CD8-positive, alpha-beta memory T cell (primary cell): ENCODE measurements at places on chromosomes 5 and 9.

DNA sequence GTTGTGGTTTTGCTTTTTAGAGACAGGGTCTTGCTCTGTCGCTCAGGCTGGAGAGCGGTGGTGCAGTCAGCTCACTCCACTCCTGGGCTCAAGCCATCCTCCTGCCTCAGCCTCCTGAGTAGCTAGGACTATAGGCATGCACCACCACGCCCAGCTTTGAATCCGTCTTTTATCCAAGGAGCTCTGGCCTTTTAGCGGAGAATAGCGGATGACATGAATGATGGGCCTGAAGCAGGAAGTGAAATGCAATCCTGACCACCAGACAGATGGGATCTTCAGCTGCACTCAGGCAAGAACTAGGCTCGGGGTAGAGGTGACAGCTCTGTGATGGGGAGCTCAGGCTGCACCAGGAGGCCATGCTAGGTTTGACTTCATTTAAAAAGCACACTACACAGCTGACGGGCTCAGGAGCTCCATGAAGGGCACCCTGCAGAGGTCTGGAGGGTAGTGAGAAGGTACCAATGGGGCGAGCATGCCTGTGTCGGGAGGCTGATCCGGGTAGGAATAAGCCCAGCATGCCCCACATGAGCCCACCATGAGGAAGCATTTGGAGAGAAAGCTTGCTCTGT lies 21.9 kb downstream of the POLR1E start:
- DNase-seq, result no peak

DNA sequence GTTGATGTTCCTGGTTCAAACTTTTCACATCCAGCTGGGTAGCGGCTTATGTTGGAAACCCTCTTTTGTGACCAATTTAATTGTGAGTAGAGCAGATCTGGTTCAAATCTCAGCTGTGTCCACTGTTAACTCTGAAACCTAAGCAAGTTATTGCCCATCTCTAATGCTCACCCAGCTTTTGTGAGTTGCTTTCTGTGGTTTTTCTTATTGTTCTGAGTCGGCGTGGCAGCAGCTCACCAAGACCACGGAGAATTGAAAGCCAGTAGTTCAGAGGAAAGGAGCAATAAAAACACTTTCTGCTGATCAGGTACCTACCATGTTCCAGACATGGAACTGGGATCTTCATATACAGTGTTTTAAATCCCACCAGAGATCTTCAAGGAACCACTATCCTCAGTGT lies 114.4 kb downstream of the DOCK2 start:
- no peak for DNase-seq

- no peak for DNase-seq
Measured at GRCh38 chr9:12812710-12813109, 37.9 kb downstream of the LURAP1L start.

DNA sequence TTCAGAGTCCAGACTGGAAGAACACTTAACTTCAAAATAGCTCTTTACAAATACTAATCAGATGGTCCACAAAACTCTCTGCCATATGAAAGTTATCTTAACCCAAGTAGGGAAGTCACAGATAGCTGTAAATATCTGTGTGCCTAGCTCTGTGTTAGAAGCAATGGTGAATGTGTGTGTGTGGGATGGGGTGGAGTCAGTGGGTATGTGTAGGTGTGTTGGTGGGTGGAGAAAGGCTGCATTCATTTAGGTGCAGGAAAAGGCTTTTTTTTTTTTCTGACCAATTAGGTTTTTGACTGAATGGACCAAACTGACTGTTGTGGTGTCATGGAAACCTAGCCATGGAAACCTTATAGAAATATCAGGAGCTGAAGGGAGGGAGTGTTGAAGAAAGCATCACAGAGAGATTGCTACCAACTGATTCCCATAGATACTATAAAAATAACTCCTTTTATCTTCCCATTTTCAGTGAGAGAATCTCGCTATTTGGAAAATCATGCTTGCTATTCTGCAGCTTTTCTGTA lies 156.2 kb upstream of the NR3C1 start:
- no peak for DNase-seq

DNA sequence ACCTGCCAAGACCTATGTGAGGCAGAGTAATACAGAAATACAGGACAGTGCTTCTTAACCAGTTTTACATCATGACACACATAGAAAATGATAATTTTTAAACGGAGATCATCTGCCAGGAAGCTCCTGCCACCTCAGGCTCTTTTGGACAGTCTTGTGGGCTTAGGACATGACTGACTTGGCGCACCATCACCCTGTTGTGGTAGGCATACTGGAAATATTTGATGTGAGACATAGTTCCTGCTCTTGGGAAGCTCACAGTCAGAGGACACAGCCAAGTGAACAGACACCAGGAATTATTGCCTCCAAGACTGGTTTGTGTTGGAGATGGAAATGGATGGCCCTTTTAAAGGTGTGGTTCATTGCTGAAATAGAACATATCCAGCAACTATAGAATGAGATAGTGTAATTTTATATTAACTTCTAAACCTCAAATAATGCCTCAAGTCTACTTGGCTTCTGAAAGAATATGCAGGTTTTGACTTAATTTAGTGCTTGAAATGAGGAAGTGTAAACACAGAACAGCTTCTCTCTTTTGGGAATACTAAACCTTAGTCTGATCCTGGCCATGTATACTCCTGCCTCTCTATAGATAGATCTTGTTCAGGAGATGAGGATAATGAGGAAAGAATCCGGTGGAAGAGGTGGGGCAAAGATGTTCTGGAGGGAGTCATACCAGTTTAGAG lies 19.7 kb downstream of the CPEB4 start:
- no peak for DNase-seq

DNA sequence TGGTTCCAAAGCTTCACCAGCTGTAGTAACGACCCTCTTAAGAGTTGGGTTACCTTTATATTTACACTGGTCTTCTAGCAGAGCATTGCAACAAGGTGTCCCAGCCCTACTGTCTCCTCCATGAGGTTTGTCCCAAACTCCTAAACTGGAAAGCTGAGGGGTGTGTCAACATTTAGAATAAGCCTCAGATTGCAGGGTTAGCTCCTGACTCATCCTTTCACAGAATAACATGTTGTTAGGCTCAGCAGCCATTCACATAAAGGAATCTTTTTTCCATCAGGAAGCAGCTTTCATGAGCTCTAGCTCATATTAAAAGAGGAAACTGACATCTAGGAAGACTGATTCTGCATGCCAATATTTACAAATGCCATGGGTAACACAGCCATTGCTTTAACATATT lies 238.7 kb downstream of the EFNA5 start:
- no peak for DNase-seq

GRCh38 chr5:17167171-17167891 lies 50.1 kb upstream of the BASP1 start:
- no peak for DNase-seq

GRCh38 chr5:8721536-8721935 lies 824.3 kb downstream of the SEMA5A start:
- DNase-seq, result no peak

DNA sequence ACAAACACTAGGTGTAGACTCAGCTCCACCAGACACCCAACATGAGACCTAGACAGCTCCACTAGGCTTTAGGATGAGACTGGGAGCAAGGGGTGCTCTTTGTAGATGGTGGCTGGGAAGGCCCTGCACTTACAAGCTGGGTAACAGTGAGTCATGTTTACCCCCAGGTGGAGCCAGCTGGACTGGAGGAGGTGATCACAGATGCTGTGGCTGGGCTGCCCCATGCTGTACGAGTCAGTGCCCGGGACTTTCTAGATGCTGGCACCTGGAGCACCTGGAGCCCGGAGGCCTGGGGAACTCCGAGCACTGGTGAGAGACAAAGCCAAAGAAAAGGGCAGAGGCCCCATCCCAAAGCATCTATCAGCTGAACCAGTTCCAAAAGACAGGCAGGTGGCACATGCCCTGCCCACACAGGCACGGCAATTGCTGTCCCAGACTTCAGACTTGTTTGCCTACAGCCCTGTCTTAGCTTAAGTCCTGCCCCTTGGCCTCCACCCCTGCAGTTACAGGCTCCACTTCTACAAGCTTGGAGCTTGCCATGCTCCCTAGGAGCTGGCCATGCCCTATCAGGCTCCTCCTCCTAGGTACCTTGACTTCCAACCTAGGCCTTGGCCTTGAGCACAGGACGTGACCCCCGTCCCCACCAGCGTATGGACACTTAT lies 2.7 kb downstream of the CCL27 start:
- no peak for DNase-seq

DNA sequence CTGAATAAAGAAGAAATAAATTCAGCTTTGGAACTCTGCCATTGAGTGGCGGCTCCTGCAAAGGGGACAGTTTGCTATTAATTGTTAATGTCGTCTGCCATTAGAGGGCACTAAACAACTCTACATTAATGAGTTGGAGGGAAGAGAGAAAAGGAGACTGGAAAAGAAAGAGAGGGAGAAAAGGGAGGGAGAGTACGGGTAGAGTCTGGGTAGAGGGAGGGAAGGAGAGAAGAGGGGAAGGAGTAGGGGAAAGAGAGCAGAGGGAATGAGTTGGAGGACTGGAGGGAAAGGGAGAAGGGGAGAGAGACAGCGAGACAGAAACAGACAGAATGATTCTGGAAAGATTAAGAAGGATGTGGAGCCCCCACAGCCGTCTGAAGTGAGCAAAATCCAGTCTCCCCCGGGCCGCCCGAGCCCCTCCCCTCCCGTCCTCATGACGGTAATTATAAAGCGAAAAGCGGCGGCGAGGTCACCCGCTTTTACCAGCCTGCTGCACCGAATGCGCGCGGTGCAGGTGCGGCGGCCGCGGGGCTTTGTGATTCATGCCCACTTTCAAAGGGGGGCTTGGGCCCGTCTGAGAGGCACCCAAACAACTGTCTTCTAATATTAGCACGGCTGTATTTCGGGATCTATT lies 1.9 kb upstream of the FST start:
- DNase-seq, result no peak

- DNase-seq, result no peak
Measured at GRCh38 chr5:173094012-173094661, 38.0 kb downstream of the CREBRF start.

- no peak for DNase-seq
Measured at GRCh38 chr9:130120832-130121231, 51.4 kb upstream of the NCS1 start.

DNA sequence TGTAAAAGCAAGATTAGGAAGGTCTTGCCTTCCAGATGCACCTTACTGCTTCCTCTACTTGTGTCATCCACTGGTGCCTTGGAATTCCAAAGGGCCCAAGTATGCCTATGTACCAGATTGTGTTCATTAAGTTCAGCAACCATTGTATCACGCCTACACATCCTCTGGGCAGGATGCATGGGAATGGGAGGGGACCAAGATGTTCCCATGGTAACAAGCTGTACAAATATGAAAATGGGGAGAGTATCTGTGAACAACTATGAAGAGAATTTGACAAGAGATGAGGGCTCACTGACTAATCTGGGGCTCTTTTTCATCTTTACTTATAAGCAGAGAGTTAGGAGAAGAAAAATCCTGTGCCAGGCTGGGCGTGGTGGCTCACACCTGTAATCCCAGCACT lies 137.8 kb upstream of the MAP1B start:
- DNase-seq, result no peak

- DNase-seq, result no peak
Measured at GRCh38 chr9:70830618-70831017, 290.8 kb downstream of the TRPM3 start.

DNA sequence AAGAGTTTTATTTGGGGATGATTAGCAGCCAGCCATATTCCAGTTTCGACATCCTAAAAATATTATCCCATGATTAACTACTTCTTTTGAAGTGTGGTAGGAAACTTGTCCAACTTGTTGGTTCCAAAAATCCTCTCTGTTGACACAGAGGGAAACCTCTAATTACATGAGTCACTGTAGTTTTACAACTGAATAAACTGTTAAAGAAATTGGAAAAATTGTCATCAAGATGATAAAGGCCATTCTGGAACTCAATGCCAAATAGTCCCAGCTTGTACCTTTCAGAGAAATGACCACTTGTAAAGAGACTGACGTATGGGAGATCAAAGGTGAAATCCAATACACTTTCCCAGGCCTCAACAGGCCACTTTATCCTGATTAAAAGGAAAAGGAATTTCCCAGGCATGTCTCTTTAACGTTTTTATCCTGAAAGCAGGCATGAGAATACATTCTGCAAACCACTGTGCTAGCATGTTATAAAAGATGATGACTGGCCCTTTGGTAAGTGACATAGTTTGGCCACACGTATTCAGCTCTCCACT lies 261.6 kb downstream of the GLIS3 start:
- DNase-seq, result no peak

- no peak for DNase-seq
Measured at GRCh38 chr9:99401680-99402504, 179.8 kb downstream of the SEC61B start.

DNA sequence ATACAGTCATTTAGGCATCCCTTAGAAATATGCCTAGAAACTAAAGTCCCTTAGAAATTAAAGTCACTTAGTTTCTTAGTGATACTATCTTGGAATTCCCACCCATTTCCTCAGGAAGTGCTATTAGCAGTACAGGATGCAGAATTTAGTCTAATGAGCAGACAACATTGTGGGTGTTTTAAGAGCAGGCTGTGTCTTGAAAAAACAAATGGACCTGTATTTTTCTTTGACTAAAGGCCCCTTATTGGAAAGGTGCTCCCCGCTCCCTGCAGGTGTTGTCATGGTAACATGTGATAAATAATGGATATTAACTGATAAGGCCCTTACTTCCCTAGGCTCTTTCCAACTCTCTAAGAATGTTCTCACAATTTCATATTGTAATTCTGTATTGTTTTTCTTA lies 38.8 kb upstream of the STARD4 start:
- DNase-seq, result no peak

GRCh38 chr5:134223406-134224248 lies 2.2 kb downstream of the PPP2CA start:
- no peak for DNase-seq

DNA sequence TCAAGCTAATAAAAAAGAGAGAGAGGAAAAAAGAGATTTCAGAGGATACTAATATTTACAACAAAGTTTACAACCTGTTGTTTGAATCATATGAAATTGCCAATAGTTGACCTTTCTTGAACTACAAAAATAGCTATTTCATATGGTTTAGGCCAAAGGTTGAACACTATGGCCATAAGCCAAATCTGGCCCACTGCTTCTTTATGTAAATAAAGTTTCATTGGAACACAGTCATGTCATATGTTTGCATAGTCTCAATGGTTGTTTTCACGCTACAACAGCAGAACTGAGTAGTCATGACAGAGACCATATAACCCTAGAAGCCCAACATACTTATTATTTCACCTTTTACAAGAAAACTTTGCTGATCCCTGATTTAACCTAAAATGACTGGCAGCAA lies 20.9 kb downstream of the SEMA5A start:
- DNase-seq, result no peak

DNA sequence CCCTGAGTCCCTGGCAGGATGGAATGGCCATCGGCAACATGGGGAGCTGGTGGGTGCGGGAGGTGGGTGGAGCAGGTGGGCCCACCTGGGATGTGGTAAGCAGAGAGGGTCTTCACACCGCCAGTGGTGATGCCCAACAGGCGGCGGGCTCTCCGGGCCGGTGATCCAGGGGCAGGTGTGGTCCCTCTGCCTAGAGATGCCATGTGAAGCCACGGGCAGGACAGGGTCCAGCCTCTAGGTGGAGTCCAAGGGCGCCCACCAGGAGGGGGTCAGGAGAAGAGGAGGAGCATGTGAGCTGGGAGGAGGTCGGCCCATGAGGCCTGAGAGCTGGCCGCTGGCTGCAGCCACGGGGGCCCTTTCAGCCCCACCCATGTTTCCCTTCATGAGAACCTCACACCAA lies 221.1 kb downstream of the FANCC start:
- DNase-seq, result no peak
